Nucleus accumbens (tissue), 56 donors: ENCODE measurements at places on chromosomes 3 and 15.

DNA sequence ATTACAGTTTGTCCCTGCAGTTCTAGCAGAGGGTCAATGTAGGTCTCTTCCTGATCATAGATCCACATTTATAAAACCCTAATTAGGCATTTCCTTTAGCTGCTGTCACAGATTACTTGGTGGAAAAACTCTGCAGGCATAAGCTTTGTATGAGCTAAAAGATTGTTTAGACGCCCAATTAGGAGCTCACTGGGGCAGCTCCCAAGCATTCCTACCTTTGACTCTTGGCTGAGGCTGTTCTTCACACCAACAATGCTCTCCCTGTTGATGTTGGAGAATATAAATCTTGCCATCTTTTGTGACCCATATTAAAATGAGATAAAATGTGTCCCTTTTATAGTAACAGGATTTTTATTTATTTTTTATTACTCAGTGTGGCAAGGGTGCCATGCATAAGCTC, 148.3 kb upstream of the TRIM42 start:
- DNase-seq = no peak

DNA sequence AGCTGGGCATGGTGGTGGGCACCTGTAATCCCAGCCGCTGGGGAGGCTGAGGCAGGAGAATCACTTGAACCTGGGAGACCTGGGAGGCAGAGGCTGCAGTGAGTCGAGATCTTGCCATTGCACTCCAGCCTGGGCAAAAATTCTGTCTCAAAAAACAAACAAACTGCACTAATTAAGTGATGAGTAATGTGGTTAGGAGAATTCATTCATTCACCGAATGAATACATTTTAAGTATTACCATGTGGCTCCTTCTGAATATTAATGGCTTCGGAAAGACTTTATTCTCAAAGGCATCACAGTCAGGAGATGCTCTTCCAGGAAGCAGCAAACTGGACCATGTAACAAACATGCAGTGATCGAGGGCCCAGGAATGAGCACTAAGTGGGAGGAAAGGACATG, 23.6 kb downstream of the SPTSSB start:
- DNase-seq = no peak

DNA sequence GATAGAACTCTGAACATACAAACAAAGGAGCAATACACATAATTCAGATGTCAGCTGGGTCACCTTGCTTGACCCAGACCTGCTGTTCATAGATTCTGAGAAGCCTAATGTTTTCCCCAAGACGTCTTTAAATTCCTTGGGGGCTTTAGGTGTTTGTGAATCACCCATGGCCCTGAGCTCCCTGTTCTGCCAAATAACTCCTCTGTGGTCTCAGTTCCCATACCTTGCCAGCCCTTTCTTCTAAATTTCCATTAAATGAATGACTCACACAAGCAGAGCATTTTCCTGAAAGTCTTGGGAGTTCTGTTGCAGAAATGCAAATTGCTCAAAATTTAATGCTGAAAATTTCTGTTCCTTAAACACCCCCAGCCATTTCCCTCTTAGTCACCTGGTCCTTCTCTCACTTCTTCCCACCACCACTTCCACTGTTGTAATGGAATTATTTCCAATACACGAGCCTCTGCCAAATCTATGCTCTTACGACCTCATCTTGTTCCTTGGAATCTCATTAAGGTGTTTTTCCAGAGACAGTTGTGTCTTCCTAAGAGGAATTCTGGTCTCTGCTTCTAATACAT, 33.4 kb upstream of the PSMD6 start:
- DNase-seq = no peak

DNA sequence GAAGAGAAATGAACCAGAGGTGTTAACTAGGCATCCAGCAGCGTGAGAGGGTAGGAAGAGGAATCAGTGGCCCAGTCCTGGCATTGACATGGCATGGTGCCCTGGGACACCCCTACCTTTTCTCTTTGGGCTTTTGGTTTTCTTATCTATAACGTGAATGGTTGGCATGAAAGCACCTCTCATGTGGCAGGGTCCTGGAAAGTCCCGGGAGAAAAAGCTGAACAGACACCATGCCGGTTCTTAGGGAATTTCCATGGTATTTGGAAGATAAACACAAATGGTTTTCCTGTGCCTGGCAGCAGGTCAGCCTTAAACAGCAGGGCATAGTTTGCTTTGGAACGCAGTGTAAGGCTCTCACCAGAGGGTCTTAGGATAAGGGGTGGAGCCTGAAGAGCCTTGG, 15.4 kb downstream of the ARNT2 start:
- DNase-seq = no peak

DNA sequence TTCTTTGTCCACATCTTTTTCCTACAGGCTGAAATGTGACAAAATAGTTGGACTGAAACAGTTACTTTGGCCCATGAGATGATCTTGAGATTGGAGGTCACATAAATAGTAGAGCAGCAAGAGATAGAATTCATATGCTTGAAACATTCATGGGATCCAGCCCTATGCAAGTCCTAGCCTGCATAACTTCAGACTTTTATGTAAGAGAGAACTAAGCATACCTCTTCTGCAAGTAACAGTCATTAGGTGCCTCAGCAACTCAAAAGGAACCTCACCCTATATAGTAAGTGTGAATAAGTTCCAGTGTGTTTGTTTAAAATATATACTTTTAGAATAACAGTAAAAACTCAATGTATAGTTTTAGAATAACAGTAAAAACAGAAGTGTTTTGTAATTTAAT, 138.0 kb upstream of the P2RY1 start:
- DNase-seq = no peak

DNA sequence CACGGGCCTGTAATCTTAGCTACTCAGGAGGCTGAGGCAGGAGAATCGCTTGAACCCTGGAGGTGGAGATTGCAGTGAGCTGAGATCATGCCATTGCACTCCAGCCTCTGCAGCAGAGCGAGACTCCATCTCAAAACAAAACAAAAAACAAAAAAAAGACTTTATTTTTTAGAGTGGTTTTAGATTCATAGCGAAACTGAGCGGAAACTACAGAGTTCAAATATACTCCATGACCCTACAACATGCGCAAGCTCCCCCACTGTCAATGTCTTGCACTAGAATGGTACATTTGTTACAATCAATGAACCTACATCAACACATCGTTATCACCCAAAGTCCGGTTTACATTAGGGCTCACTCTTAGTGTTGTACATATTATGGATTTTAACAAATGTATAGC, 2.2 kb upstream of the CRTAP start:
- DNase-seq = no peak

- no peak for DNase-seq
Measured at GRCh38 chr3:36512555-36512954, 132.3 kb downstream of the STAC start.

DNA sequence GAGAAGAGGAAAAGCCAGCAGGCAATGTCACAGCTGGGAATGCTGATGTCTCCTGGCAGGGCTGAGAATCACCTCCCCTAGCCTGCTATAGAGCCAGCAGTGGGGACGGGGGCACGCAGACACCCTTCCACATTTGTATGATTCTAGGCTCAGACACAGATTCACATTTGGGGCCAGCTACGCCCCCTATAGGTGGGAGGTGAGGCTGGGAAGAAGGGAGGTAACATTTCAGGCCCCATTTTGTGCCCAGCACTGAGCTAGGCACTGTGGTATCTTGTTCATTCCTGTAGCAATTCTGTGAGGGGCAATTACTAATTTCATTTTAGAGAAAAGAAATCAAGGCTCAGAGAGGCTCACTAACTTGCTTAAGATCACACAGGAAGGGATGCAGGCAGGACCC, 15.9 kb upstream of the ACAD9 start:
- no peak for DNase-seq

- no peak for DNase-seq
Measured at GRCh38 chr3:135157045-135157740, 362.1 kb downstream of the EPHB1 start.

DNA sequence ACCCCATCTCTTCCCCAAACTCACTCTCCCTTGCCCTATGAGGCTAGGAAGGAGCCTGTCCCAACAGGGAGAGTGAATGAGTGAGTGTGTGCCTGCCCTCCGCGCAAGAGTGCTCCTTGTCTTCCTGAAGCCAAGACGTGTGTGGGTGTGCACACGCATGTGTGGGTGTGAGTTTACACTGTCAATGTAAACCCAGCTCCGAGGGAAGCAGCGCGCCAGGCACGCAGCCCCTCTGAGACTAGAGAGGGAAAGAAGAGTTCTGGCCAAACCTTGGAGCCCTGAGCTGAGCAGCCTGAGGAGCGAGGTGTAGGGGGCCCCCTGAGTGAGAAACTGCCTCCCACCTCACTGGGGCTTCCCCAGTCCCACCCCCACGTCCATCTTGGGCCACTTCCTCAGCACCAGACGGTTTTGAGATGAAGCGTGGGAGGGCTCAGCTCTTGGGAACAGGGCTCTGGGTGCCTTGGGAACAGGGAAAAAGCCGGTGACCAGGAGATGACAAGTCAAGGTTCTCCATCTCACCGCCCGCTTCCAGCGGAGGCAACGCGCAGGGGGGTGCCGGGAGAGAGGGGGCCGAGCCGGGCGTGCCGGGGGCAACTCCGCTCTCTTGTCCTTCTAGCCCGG, 5.1 kb downstream of the MECOM start:
- no peak for DNase-seq

GRCh38 chr3:30687930-30688570, 81.6 kb downstream of the TGFBR2 start:
- no peak for DNase-seq

DNA sequence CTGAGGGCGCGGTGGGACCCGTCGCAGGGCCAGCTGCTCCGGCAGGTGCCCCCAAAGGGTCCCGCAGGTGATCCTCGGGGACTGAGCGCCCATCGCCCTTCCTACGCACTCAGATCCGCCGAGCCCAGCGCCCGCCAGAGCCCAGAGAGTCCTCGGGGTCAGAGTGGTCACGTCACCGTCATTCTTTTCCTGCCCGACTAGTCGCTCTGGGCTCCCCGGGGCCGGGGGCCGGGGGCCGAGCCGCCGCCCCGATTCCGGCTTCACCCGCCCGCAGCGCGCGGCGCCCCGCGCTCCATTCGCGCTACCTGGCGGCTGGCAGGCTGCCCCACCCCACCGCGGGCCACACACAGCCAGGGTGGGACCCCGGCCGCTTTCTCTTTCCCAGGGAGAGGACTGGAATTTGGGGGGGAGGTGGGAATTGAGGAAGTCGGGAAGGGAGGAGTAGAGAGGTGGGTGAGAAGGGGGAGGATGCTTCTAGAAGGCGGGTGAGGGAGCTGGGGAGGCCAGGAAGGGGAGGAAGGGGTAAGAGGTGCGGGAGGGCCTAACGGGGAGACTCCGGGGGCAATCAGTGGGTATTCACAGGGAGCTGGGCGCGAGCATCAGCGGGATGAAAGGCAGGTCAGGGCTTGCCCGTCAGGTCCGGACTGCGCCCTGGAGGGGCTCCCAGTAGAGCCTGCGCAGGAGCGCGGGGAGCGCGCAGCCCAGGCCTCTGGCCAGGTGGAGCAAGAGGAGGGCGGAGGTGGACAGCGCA, 36.1 kb upstream of the EPHB3 start:
- DNase-seq = no peak

GRCh38 chr3:66390013-66390412, 110.8 kb downstream of the LRIG1 start:
- no peak for DNase-seq

DNA sequence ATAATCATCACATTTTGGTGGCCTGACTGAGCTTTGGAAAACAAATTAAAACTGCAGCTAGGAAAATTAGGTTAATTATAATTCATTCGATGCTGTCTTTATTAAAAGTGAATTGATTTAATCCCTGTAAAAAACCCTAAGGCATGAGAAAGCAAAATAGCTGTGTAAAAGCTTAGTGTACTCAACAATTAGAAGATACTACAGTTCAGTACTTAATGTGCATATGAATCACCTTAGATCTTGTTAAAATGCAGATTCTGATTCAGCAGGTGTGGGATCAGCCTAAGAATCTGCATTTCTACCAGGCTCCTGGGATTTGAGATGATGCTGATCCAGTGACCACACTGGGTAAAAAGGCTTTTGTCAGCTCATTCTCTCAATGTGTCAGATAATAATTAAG, 559.9 kb upstream of the GOLIM4 start:
- DNase-seq = no peak

GRCh38 chr3:54188176-54188791, 65.9 kb downstream of the CACNA2D3 start:
- no peak for DNase-seq

GRCh38 chr3:94071713-94072284, 8.9 kb downstream of the NSUN3 start:
- DNase-seq = no peak

DNA sequence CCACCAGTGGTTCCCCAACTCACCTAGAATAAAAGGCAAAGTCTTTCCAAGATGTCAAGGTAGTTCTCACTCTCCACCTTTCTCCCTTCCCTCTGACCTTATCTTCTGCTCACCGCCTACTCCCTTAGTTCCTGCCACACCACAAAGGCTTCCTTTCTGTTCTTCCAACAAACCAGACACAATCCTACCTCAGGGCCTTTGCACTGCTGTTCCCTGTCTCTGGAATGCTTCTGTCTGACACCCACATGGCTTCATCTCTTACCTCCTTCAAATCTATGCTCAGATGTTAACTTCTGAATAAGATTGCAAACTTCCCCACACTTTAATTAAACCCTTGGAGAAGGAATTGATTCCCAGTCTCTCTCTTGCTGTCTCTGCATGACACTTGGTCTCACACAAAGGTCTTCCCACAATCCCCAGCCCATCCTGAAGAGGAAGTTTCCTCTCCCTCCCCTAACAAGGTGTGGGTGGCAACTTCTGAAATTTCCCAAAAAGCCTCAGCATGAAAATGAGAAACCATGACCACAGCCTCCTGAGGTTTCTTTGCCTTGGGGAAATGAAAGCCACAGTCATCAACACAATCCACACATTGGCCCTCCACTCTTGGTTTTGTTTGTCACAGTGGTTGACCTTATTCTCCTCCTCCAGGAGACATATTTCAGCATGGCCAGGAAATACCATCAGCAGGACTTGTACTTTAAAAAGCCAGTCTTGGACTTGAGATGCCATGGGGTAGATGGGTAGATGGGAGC, 3.0 kb upstream of the RYK start:
- no peak for DNase-seq

DNA sequence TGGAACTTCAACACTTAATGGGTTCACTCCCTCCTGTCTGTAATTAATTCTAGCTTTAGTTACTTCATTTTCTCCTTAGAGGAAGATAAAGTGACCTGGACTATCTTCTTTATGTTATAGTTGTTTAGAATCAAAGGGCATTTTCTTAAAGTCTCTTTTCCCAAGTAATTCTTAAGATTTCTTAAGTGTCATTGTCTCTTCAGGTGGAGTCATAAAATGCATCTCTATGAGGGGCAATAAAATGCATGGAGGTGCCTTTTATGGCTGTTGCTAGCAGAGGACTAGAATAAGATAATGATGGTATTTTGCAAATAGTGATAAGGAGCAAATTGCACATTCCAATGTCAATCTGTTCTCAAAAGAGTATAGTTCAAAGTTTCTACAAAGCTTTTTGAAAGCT, 34.5 kb downstream of the CNTN4 start:
- no peak for DNase-seq

DNA sequence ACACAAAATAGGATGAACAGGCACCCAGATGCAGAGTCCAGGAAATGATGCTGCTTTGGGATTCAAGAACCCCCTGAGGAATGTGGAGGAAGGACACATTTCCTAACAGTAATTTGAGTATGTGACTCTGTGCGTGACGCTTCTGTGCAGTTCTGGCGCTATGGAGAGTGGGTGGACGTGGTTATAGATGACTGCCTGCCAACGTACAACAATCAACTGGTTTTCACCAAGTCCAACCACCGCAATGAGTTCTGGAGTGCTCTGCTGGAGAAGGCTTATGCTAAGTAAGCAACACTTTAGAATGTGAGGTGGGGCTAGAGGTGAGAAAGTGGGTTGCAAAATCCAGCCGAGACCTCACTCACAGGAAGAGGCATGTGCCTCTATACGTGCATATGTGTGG, 28.3 kb downstream of the CAPN3 start:
- DNase-seq = no peak
